ENCODE measurements at places on chromosomes 11 and 22.
A peak's percentile ranks its signal among the peaks of the same experiment; 100 is the strongest.

GRCh38 chr22:49226096-49226495 lies 601.6 kb downstream of the BRD1 start:
- no peak for DNase-seq

DNA sequence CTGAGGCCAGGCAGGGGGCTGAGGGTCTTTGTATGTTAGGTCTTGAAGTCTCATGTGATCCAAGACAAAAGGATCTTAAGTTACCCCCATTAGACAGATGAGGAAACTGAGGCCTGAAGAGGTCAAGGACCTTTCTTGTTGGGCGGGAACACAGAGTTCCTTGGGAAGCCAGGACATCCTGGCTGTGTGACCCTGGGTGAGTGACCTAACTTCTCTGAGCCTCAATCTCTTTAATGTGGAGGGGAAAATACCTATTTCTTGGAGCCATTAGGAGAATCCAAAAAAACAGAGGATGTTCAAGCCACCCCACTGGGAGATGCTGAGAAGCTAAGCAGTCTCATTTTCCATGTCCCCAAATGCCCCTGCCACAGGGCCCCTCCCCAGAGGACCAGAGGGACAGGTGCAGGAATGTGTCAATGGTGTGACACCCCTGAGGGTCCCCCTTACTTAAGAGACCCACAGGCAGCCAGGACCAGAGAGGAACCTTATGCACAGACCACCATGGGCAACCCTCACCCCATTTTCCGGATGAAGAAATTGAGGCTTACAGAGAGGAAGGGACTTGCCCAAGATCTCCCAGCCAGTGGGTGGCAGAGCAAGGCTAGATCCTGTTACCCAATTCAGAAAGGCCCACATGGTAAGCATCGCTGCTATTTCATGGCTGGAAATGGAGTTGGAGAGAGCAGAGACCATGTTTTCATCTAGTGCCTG lies 8.0 kb downstream of the RAC2 start:
- DNase-seq: no peak

DNA sequence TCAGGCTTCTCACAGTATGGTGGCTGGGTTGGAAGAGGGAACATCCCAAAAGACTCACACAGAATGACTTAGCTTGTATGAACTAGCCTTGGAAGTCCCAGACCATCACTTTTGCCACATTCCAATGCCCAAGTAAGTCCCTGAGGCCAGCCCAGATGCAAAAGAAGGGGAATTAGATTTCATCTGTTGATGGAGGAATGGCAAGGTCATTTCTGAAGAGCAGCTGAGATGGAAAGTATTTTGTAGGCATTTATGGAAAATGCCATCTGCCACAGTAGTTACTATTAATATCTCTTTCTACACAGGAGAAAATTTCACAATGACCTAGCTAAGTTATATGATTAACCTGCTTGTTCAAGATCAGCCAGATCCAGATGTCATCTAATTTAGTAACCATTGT lies 58.8 kb downstream of the ENDOD1 start:
- DNase-seq: no peak

GRCh38 chr22:36452250-36452977 lies 29.0 kb downstream of the TXN2 start:
- no peak for DNase-seq

- DNase-seq: no peak
Measured at GRCh38 chr22:41524809-41525449, 19.3 kb downstream of the POLR3H start.

DNA sequence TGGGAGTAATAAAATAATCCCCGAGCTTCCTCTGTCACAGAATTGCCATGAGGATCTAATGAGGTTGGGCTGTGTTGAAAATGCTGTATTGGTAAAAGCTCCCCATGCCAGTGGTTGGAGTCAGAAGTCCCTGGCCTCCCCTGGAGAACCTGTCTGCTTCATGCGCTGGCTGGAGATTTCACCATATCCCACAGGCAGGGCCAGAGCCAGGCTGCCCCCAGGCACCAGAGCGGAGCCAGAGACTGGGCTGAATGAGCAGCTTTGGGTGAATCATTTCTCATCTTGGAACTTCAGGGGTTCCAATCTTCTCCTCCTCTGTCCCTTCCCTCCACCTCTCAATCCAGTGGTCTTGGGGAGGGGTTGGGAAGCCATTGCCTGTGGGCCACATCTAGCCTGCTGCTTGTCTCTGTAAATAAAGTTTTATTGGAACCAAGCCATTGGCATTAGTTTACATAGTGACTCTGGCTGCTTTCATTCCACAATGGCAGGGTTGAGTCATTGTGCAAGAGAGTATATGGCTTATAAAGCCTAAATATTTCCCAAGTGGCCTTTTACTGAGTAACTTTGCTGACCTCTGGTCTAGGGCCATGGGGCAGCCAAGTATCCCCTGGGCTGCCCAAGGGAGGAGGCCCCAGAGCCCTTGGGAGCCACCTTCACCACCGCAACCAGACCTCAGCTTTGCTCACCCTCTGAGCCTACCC lies 35.2 kb downstream of the LRRC10B start:
- peak; percentile 39 for DNase-seq

DNA sequence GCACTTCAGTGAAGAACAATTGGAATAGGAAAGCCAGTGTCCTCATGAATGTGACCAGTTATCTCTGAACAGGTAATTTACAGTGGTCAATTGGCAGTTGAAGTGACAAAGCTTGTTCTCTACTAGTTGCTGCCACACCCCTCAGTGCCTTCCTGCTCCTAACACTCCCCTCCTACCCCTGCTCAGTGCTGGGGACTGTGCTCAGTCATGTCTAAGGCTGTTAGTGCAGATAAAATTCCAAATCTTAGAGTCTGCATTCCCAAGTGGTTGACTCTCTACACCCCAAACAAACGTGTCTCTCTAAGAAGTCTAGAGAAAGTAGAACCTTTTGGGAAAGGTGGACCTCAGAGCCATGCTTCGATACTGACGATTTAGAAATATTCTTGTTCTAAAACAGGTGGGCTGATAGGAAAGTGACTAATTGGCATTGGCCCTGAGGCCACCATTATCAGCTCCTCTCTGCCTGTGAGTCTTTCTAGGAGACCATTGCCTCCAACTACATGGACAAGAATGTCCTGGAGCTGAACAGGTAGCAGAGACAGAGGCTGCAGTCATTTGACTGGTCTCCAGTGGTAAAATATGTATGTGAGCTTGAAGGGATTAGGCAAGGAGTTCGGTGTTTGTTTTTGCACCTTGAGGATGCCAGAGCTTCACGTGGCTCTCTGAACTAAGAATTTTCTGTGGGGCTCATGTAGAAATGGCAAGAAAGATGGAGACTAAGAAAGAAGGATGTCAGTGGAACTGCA lies 22.1 kb upstream of the NNMT start:
- DNase-seq: no peak

DNA sequence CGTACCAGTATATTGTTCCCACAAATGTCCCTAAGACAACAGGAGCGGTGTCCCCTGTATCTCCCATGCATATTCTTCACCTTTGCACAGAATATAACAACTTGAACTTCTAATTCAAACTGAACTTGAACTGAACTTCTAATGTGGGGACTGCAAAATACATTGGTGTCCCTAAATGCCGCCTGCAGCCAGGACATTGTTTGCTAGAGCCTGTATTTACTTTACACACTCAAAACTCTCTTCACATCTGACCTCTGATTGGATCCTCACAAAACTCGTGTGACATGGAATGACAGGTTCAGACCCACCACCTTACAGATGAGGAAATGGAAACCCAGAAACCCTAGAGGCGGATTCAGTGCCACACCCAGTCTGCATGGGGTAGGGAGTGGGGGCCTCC lies 6.4 kb downstream of the CPT1A start:
- DNase-seq: no peak

- no peak for DNase-seq
Measured at GRCh38 chr11:124467381-124467927, 22.0 kb upstream of the OR8B8 start.

DNA sequence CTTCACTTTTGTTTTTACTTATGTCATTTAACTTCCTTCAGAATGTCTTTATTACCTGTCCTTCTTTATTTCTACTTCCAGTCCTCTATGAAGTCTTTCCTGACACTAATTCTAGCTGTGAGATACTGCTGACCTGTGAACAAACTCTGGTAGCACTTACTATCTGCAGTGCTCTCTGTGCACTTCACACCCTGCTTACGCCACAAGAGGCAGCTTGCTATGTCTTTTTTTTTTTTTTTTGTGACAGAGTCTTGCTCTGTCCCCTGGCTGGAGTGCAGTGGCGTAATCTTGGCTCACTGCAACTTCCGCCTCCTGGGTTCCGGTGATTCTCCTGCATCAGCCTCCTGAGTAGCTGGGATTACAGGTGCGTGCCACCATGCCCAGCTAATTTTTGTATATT lies 10.7 kb downstream of the STIM1 start:
- DNase-seq: no peak

DNA sequence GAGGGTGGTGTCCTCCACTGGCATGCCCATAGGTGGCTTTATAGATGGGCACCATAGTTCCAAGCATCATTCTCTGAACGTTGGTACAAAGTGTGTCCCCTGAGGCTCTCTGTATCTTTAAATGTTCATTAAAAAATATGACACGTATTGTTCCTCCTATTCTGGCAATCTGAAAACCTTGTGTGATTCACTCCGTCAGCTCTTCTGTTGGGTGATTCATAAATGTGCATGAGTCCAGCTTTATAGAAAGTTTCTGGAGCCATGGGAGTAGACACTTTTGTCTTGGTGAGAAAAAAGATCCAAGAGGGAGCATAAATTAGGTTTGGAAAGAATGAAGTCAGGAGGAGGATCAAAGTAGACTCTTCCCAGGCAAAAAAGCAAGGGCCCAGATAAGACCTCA lies 728.8 kb downstream of the NELL1 start:
- DNase-seq: no peak

DNA sequence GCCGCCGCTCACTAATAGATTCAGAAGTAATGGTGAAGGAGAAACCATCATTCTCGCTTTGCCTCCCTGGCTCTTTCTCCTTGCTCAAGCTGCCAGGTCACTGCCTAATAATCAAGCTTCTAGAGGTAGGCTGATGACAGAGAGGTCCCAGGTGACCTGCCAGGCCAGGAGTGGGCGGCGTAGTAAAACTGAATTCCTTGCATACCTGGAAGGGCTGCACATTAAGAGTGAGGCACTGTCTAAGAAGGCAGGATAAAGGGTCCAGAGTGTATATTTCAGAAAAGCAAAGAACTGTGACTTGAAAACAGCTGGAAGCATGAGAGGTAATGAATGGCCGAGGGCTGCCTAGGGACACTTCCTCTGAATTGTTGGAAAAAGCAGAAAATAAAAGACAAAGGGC lies 4.1 kb downstream of the SYT13 start:
- DNase-seq: no peak

DNA sequence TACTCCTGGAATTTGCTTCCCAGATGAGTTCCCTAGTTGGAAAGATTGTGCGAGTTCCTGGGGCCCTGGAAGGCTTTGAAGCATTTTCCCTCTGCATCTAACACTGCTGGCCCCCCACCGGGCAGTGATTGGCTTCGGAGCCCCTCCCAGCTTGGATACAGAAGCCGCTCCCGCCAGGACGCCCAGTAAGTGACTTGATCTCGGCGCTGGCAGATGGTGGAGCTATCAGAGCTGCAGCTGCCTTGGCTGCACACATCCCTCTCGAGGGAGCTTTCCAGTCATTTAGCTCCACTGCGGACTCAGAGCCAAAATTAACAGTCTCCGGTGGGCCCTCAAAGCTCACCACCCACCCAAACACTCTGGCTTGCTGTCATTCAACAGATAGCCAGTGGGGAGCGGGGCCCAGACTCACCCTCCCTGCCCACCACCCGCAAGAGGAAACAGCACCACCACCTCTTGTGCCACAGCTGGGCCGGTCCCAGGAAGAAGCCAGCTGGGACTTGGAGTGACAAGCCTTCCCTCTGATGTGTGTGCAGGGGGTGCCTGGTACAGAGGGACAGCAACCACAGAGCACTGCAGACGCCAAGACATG lies 162.3 kb downstream of the TRIM29 start:
- no peak for DNase-seq

DNA sequence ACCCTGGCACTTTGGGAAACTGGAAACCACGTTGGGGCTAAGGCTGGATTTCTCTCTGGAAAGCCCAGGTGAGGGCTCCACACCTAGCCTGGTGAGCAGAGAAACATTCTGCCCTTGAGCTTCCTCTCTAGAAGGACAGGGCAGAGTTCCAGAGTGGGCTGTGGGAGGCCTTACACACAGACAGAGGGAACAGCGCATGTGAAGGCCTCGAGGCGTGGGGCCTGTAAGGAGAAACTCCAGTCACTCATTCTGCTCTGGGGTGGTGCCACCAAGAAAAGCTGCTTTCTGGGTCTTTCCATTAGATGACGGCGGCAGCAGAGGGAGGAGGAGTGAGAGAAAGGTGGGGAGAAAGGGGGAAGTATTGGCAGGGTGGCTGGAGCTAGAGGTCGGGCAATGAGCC lies 183.1 kb downstream of the CHST1 start:
- DNase-seq: no peak

DNA sequence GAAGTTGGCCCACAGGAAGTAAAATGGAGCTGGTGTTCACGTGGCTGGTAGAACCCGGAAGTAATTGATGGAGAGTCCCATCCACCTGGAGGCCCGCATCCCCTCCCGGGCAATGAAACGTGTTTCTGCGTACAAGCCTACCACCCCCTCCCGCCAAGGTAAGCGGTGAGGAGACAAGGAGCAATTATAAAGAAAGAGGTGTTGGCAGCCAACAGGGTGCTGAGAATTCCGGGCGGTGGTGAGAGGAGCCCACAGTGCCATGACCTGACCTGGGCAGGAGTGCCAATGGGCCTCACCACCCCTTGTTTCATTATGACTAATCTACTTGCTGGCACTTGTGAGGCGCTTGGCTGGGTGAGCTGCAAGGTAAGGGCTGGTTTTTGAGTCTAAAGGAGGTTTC lies 83.8 kb upstream of the BID start:
- DNase-seq: no peak

- DNase-seq: no peak
Measured at GRCh38 chr11:70869054-70869453, 383.3 kb downstream of the SHANK2 start.

DNA sequence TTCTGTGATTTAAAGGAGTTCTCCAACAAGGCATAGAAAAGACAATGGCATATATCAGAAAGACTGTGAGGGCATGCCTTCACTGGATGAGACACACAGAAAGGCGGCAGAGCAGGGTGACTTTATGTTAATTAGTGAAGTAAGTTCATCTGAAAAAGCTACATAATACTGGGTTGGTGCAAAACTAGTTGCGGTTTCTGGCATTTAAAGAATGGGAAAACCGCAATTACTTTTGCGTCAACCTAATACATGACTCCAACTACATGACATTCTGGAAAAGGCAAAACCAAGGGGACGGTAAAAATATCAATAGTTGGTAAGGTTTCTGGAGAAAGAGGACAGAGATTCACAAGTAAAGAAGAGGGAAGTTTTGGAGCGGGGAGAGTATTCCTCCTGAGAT lies 5.1 kb downstream of the RFPL1 start:
- DNase-seq: no peak

GRCh38 chr11:1224491-1225385 lies 1.9 kb downstream of the MUC5B start:
- DNase-seq: no peak
